Activated CD4-positive, alpha-beta memory T cell treated with anti-CD3 and anti-CD28 coated beads, Interleukin-2, amount 10 ng/mL, durations not matched to agents 7 days and 5 days (primary cell): ENCODE measurements at places on chromosomes 11 and 22. TPM values are rescaled to one million over a fixed set of nuclear protein-coding genes. Genes with fewer than 3 reads are reported as not detected.

XKR3 gene
- not detected for total RNA-seq

DNA sequence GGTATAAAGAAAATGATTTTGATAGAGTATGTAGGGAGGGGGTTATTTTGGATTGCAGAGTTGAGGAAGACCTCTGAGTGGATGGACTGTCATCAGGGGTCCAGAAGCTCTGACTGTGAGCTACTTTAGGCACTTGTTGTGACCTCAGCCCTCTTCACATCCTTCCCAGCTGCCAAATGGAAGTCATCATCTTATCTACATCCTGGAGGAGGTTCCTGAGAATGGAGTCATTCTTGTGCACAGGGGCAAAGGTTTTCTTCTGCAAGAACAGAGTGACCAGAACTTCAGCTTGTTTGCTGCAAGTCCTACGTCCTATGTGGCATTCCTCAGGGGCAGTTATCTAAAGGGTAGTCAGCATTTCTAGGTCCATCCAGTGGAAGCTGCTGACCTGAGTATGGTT lies 393.8 kb downstream of the AASDHPPT start:
- H3K36me3 ChIP-seq = no peaks in the 10 kb centered on the region
- no peaks in the 10 kb centered on the region for H3K27me3 ChIP-seq
- no peak overlapping the region for H3K4me3 ChIP-seq
- H3K4me1 ChIP-seq = no peaks in the 10 kb centered on the region
- no peak for DNase-seq

- H3K36me3 ChIP-seq = peaks cover 4% of the 10 kb centered on the region
- H3K27ac ChIP-seq = peak overlapping the region; percentile 76
- H3K4me3 ChIP-seq = peak overlapping the region; percentile 85
Measured at GRCh38 chr11:72750556-72751115, 1.6 kb downstream of the ARAP1 start.

TTLL1 gene
- 8.5 TPM for total RNA-seq

GDPD4 gene
- not detected for total RNA-seq

- no peaks in the 10 kb centered on the region for H3K27me3 ChIP-seq
- peaks cover 16% of the 10 kb centered on the region for H3K36me3 ChIP-seq
- no peak overlapping the region for H3K27ac ChIP-seq
- no peak overlapping the region for H3K4me3 ChIP-seq
Measured at GRCh38 chr22:29382580-29383302, 5.6 kb downstream of the AP1B1 start.

GRCh38 chr11:101442936-101443521 lies 140.8 kb downstream of the TRPC6 start:
- H3K27me3 ChIP-seq = no peaks in the 10 kb centered on the region
- no peaks in the 10 kb centered on the region for H3K36me3 ChIP-seq
- H3K4me1 ChIP-seq = no peaks in the 10 kb centered on the region
- no peak overlapping the region for H3K27ac ChIP-seq
- H3K4me3 ChIP-seq = no peak overlapping the region
- no peak for DNase-seq

DNA sequence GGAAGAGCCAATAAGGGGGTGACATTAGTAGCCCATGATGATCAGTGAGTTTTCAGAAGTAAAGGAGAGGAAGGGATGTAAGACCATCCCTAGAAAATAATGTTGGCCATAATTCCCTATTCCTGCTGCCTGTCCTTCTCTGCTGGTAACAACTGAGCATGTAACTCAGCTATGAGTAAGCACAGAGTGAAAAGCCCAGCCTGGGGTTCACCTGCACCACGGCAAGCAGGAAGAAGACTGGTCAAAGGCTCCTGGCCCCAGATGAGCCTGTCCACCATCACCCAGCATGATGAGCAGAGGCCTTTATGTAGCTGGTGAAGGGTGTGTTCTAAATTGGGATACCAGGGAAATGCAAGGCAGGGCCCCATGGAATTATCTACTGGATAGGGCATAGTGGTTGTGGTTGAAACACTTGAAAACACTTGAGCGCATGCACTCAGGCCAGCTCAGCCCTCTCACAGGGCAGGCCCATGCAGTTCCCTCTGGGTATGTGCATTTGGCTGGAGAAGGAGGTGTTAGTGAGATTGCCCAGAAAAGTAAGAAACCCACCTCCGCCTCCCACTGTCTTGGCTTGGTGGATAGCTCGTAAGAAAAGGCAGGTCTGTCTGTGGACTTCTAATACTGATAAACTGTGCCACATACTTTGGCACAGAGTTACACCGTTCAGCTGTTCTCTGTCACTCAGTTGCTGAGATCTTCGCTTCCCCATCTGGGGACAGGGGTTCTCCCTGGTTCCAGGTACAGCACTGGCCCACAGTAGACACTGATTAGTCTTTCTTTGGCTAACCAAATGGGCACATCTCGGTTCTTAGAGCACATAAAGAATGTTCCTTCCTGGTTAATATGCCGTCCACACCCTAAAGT lies 86.8 kb downstream of the AMOTL1 start:
- H3K27me3 ChIP-seq = no peaks in the 10 kb centered on the region
- H3K4me1 ChIP-seq = no peaks in the 10 kb centered on the region
- no peaks in the 10 kb centered on the region for H3K36me3 ChIP-seq
- no peak overlapping the region for H3K4me3 ChIP-seq
- no peak for DNase-seq

MAJIN gene
- 0.15 TPM for total RNA-seq

C11orf86 gene
- not detected for total RNA-seq

SSTR3 gene
- 3.9 TPM for total RNA-seq

DNA sequence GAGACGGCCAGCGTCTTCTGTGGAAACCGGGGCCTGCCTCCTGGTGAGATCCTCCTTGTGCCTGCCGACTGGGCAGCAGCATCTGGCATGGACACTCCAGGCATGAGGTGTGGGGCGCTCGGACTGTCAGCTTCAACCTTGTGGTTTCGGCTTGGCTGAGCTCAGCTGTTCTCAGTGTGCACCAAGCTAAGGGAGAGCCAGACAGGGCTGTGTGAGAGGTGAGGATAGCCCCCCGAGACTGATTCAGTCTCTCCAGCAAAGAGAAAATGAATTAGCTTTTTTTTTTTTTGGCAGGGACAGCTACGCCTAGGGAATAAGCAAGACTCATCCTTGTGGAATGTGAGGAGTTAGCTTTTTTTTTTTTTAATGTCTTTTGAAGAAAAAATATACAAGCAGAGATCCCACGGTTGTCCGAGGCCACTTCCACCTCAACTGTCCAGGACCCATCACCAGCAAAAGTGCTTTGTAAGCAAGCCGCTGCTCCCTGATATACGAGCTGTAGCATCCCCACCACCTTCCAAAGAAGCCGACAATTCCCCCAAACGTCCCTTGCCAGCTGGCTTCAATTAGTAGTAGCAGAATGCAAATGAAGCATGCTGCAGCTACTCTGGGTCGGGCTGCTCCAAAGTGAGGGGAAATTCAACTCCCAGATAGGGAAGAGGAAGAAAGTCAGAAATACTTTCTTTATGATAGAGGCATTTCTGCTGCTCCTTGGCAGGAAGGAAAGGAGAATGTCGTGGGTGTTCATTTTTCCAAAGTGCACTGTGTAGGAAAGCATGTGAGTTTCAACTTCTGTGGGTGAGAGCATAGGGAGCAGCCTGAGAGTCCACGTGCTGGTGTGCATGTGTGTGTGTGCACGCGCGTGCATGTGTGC lies 9.7 kb upstream of the THY1 start:
- H3K36me3 ChIP-seq = no peaks in the 10 kb centered on the region
- no peak overlapping the region for H3K27ac ChIP-seq
- no peak overlapping the region for H3K4me3 ChIP-seq
- no peak for DNase-seq
- H3K27me3 ChIP-seq = peaks cover 41% of the 10 kb centered on the region
- H3K4me1 ChIP-seq = no peaks in the 10 kb centered on the region

OR51B4 gene
- not detected for total RNA-seq

- no peaks in the 10 kb centered on the region for H3K36me3 ChIP-seq
- no peak overlapping the region for H3K4me3 ChIP-seq
- no peak overlapping the region for H3K27ac ChIP-seq
- no peaks in the 10 kb centered on the region for H3K4me1 ChIP-seq
Measured at GRCh38 chr11:134543241-134543640, 131.2 kb upstream of the B3GAT1 start.

DNA sequence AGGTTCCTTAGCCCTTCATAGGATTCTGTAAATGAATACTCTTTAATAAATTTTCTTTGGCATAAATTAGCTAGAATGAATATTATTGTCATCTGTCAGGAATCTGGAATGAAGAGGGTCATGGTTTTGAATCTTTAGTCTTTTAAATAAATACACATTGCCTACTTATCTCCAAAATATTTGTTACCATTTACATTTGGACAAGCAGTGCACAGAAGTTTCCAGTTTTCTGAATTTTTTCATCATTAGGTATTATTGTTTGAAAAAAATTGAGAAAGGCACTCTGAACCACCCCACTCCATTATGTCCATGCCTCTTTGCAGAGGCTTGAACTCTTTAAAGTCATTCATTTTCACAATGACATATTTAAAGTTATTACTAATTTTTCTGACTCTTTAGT lies 549.0 kb upstream of the LUZP2 start:
- no peaks in the 10 kb centered on the region for H3K36me3 ChIP-seq
- no peaks in the 10 kb centered on the region for H3K4me1 ChIP-seq
- H3K4me3 ChIP-seq = no peak overlapping the region
- DNase-seq = no peak
- no peaks in the 10 kb centered on the region for H3K27me3 ChIP-seq

GRCh38 chr22:46057246-46058090 lies 80.5 kb upstream of the WNT7B start:
- DNase-seq = no peak
- peak overlapping the region; percentile 53 for H3K4me3 ChIP-seq
- H3K4me1 ChIP-seq = peaks cover 44% of the 10 kb centered on the region
- no peaks in the 10 kb centered on the region for H3K27me3 ChIP-seq
- H3K27ac ChIP-seq = peak overlapping the region; percentile 90

DNA sequence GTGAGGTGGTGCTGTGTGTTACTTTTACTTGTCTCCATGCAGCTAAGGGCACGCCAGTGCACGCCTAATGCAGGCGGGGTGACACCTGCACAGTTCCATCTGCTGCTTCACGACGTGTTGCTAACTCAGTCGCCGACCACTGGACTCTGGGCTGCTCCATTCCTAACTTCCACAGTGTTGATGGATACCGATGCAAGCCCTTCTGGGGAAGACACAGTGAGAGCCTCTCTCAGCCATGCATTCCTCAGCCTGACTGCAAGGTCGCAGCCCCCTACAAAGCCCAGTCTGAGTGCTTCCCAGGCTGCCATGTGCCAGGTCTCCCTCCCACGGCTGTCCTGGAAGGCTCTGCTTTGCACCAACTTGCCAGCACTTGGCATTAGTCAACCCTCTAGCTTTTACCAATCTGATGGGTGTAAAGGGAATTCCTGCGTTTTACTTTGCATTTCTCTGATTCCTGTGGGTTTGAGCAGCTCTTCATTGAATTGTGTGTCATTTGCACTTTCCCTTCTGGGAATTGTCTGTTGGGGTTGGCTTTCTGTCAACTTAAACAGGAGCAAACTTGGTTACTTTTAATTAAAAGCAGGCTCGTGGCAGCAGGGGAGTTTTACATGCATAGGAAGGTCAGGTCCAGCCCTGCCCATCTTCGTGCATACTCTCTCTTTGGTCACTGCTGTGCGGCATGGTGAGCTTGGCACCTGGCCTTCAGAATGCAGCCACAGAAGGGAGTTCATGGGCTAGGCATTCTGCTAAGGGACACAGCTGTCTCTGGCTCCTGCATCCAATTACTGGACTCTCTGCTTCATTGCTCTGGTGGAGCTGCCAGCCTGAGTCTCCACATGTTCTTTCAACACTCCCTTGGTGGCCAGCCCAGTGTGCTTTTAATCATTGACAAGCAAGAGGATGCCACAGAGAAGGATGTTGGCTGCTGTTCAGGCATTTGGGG lies 34.6 kb upstream of the SHANK2 start:
- no peak for DNase-seq
- no peaks in the 10 kb centered on the region for H3K36me3 ChIP-seq
- no peaks in the 10 kb centered on the region for H3K4me1 ChIP-seq

GRCh38 chr11:73792584-73792983 lies 4.9 kb downstream of the MRPL48 start:
- H3K27me3 ChIP-seq = no peaks in the 10 kb centered on the region
- no peaks in the 10 kb centered on the region for H3K36me3 ChIP-seq
- H3K4me1 ChIP-seq = peaks cover 29% of the 10 kb centered on the region
- DNase-seq = no peak
- no peak overlapping the region for H3K4me3 ChIP-seq

- peak; percentile 8 for DNase-seq
- no peak overlapping the region for H3K27ac ChIP-seq
- H3K4me3 ChIP-seq = no peak overlapping the region
- H3K4me1 ChIP-seq = no peaks in the 10 kb centered on the region
- no peaks in the 10 kb centered on the region for H3K27me3 ChIP-seq
Measured at GRCh38 chr11:1131033-1131911, 26.5 kb upstream of the MUC5AC start.

LUZP2 gene
- total RNA-seq = not detected

- H3K27ac ChIP-seq = no peak overlapping the region
- H3K4me1 ChIP-seq = peaks cover 5% of the 10 kb centered on the region
- peaks cover 33% of the 10 kb centered on the region for H3K27me3 ChIP-seq
- DNase-seq = no peak
Measured at GRCh38 chr11:68988491-68988890, 7.7 kb upstream of the MRGPRD start.

MS4A2 gene
- not detected for total RNA-seq

DNA sequence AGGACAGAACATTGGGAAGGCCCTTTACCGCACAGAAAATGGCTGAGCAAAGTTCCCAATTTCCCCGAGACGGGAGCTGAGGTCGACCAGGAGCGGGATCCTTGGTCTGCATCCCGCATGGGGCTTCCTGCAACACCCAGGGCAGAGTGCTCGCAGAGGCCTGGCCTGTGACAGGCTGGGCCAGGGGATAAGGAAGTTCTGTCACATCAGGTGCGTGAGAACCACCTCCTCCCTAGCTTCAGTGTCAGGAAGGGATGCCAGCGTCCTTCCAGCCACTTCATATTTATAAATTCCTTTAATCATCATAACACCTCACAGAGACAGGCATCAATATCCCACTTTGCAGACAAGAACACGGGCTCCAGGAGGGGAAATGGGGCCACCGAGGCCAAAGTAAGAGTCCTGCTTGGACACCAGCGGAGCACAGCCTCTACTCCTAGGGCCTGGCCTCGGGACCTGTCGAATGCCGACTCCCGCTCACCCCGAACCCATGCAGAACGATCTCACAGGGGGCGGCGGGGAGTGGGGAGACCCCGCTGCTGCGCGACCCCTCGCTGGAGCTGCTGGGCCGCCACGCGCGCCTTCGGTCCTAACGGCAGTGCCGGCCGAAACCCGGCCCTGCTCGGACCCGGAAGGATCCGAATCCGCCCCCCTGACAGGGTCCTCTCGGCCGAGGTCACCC lies 532 bp downstream of the BET1L start:
- H3K27me3 ChIP-seq = no peaks in the 10 kb centered on the region
- peaks cover 55% of the 10 kb centered on the region for H3K36me3 ChIP-seq
- H3K4me3 ChIP-seq = peak overlapping the region; percentile 96
- peak overlapping the region; percentile 100 for H3K27ac ChIP-seq
- peaks cover 62% of the 10 kb centered on the region for H3K4me1 ChIP-seq
